ENCODE measurements at places on chromosomes 5 and 9.
A peak's percentile ranks its signal among the peaks of the same experiment; 100 is the strongest.

DNA sequence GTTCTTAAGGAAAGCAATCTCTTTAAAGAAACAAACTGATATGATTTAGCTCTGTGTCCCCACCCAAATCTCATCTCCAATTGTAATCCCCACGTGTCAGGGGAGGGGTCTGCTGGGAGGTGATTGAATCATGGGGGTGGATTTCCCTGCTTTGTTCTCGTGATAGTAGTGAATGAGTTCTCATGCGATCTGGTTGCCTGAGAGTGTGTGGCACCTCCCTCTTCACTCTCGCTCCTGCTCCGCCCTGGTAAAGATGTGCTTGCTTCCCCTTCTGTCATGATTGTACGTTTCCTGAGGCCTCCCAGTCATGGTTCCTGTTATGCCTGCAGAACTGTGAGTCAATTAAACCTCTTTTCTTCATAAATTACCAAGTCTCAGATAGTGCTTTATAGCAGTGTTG, 412.7 kb upstream of the SMC2 start:
- DNase-seq: no peak

DNA sequence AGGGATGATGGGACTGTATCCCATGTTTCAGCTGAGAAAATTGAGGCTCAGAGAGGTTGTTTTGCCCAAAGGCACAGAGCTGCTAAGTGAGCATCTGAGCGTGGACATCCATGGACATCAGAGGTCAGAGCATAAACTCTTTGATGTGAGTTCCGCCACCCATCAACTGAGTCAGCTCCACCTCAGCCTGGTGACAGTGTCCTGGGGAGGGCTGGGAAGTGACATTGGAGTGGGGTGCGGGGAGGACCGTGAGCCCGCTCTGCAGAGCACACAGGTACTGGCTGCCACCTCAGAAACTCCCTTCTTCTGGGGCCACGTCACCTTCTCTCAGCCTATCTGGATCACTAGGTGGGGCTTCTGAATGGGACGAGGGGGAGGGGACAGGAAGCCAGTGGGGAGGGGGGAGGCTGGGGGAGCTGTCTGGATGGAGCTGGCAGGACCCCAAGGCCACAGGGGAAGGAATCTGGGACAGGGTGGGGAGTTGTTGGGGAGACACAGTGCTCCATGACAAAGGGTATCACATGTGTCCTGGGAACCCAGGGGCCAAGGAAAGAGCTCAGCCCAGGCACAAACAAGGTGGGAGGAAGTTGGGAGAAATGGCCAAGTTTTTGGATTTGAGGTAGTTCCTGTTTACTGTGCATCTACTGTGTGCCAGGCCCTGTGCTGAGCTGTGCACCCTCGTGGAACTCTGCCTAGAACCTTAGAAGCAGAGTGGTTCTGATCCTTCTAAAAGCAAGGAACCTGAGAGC, 2.5 kb downstream of the LAMC3 start:
- no peak for DNase-seq

- no peak for DNase-seq
These were observed 23.0 kb upstream of the LARP1 start for GRCh38 chr5:154732212-154732611.

DNA sequence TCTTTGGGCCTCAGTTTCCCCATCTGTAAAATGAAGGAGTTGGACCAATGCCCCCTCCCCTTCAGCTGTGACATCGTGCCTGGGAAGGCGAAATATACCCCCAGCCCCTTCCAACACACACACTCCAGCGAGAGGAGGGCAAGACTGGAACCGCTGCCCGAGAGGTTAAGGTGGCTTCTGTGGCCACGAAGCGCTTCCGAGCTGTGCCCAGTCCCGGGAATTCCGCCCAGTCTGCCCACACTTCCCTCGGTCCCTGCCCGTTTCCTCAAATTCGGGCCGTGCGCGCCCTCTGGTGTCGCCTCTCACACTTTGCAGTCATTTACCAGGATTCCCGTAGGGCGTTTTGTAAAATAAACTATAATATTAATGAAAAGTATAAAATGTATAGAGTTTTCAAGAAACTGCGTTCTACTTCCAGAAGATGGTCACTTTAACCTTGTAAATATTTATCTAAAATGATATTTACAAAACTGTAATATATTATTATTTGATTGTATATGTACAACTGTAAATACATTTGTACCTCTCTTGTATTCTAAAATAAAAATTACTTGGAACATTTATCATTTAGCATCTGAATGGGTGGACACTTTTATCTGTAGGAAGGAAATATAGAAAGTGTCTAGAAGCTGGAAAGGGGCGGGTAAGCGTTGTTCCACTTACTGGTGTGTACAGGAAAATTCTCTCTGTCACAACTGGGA, 11.0 kb upstream of the EXOSC2 start:
- peak; percentile 86 for DNase-seq

- DNase-seq: peak; percentile 59
These were observed 108.6 kb downstream of the KLHL3 start for GRCh38 chr5:137627293-137627692.

DNA sequence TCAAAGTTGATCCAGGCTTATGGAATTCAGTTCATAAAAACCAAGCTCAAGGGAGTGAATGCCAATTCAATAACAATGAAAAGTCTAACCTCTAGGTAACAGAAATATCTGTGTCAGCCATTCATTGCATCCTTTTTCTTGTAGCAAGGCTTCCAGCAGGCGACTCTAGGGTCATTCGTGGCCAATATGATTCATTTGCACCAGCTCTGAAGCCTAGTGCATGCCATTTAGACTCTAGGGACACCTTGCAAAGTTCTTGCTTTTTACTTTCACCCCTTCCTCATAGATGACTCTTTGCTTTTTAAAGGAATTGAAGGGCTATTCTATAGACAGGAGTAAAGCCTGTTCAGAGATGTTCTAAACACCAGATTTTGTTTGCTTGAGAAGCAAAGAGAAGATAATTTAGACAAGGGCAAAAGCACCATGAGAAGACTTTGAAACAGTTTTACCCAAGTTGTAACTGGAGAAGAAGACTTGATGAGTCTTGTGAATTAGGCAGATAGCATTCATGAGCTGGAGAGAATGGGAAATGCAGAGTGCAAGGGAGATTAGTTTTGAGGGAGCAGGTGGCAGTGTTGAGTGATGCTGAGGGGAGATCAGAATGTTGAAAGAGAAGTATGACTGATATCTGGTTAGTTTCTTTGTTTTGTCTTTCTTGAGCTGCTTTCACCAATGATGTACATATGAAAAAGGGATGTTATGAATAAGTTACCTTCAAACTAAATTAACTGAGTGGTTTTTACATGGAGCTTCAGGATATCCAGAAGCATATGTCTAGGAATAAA, 94.5 kb downstream of the F2RL2 start:
- no peak for DNase-seq

DNA sequence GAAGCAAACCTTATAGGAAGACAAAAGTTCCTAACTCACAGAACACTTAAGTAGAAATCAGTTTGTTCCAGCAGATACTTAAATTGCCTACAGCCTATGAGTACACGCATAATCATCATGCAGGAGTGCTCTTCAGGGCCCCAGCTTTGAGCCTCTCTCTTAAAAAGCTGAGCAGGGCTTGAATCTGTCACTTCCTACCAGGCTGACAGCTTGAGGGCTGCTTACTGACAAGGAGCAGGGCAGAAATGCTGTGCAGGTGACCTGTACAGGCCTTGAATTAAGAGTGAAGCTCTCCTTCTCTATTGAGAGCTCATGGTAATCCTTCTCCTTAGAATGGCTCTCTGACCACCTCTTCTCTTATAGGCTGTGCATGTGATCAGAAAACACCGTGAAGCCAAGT, 66.5 kb upstream of the MAST4 start:
- no peak for DNase-seq

GRCh38 chr9:136606687-136607333, 55.9 kb upstream of the EGFL7 start:
- DNase-seq: no peak

GRCh38 chr5:3600106-3601060, 4.8 kb downstream of the IRX1 start:
- no peak for DNase-seq

GRCh38 chr9:93263334-93264229, 79.6 kb downstream of the WNK2 start:
- DNase-seq: no peak

DNA sequence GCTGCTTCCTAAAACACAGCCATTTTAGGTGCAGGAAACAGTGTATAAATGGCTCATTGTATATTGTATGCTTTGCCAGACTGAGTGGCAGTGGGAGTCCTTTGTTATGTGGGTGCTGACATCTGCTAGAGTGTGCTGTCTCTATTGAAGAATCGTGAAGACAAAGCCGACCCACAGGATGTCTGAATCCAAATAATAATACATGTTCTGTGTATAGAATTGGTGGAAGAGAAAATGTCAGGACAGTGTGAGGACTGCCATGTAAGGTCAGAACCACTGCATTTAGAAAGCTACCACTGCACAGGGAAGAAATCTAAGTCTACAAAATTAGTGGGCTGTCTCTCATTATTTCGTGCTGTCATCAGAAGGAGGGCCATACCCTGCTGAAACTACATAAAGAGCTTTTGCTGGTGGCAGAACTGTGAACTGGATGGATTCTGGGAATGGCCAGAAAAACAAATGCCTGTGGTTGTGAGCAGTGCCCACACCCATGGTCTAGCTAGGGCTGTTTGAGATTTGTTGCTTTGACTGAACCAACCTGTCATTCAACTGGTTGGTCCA, 2.5 kb downstream of the IL7R start:
- peak; percentile 25 for DNase-seq

DNA sequence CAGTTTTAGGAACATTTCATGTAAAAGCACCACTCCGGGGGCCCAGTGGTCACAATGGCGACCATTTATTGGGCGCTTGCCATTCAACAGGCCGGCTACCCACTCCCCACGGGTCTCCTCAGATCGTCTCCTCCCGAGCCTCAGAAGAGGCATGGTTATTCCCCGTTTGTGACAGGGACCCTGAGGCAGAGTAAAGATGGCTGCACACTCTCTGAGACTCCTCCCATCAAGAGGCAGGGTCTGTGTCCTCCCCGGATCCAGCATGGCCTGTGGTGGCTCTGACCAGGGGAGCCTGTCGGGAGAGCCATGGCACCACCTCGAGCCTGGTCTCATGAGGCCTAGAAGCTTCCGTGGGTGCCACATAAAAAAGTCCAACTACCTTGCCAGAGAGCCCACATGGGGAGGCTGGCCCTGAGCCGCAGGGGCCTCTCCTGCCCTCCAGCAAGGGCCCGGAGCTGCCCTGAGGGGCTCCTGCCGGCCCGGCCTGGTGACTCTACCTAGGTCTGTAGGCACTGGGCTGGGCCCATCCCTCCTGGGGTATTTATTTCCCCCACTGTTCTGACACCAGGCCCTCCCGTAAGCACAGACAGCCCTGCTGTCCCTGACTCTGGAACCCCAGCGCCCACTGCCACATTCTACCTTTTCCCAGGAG, 90.8 kb downstream of the VAV2 start:
- no peak for DNase-seq

DNA sequence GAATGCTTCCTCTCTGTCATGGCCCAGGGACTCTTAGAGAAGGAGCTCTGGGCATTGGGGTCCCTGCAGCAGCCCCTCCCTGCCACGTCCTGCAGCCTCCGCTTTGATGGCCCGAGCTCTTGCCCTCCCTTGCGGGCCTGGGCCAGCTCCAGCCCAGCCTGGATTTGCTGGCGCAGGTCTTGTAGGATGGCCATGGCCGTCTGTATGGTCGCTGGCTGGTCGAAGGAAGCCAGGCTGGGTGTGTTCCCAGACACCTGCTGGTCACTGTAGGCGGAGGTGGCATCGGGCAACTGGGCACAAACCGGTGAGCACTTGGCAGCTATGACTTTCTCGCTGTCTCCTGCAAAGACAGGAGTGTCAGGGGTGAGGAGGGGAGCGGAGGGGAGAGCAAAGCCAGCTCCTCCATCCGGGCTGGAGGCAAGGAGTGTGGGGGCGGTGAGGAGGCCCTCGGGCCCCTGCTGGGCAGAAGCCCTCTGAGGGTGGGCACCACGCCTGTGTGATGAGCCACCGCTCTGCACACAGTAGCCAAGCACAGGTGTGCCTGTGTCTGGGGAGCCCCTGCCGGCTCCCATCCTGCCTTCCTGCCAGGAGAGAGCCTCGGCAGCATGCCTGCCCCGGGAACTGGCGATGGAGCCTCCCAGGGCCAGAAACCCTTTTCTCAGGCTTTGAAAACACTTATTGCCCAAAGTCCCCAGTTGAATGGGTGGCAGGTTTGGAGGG, 12.4 kb downstream of the CCDC187 start:
- DNase-seq: no peak

DNA sequence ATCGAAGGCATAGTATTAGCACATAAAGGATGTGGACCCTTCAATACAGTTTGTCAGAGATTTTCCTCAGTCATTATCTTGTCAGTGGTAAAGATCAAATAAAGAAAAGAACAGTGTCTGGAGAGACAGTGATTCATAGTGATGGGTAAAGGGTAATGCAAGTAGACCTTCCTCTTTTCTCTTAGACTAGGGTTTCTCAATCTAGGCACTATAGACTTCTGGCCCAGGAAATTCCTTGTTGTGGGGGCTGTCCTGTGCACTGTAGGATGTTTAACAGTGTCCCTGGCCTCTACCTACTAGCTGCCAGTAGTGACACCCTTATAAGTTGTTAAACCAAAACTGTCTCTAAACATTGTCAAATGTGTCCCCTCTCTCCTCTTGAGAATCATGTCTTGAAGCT, 6.9 kb downstream of the CAMK4 start:
- DNase-seq: no peak

DNA sequence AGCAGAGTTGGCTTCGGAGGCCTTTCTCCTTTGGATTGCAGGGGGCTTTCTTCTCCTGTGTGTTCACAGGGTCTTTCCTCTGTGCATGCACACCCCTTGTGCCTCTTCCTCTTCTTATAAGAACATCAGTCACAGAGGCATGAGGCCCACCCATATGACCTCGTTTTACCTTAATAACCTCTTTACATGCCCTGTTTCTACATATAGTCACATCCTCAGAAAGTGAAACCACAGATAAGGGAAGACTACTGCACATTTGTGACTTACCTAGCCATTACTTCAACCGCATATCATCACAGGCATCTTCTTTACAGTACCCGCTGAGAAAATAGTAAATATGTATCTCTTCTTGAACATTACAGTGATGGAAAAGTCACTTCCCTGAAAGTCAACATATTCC, 204.9 kb upstream of the TARS1 start:
- DNase-seq: no peak

DNA sequence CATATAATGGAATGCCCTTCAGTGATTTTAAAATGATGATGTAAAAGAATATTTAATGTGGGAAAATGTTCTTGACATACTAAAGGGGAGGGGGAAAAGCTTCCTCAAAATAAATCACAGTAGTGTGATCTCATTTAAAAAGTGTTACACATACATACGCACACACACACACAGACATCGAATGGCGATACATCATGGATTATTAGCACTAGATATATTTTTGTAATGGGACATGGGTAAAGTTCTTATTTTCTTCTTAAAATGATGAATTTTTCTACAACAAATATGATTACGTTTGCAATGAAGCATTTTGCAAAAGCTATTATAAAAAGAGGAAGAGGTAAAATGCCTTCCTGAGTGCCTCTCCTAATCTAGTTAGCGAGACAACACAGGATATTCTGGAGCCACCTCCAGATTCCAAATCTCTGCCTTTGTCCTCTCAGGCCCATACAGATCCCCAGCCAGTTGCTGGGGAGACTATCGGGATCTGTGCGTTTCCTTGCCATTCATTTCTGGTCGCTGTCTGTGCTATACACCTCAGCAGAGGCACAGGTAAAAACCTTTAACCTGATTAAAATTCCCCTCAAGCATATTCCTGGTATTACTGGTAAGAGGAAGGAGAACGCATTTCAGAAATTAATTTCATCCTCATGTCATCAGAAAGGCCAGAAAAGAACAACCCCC, 69.6 kb downstream of the SLC28A3 start:
- DNase-seq: no peak
